ENCODE measurements at places on chromosomes 16 and 17. TPM values are rescaled to one million over a fixed set of nuclear protein-coding genes. Genes with fewer than 3 reads are reported as not detected.

The SLC46A1 gene
- total RNA-seq, result 2.1 TPM

The SUPT6H gene
- total RNA-seq, result 92.4 TPM

The PNPO gene
- total RNA-seq, result 25.1 TPM

The CLDN6 gene
- not detected for total RNA-seq

DNA sequence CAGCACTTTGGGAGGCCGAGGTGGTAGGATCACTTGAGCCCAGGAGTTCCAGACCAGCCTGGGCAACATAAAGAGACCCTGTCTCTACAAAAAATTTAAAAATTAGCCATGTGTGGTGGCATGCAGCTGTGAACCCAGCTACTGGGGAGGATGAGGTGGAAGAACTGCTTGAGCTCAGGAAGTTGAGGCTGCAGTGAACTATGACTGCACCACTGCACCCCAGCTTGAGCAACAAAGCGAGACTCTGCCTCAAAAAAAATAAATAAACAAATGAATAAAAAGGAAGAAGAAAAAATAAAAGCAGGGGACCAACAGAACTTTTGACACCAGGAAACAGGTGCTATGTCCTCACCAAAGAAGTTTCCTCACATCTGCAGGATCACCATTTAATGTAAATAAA, 14.2 kb downstream of the TERF2 start:
- no peak for DNase-seq

DNA sequence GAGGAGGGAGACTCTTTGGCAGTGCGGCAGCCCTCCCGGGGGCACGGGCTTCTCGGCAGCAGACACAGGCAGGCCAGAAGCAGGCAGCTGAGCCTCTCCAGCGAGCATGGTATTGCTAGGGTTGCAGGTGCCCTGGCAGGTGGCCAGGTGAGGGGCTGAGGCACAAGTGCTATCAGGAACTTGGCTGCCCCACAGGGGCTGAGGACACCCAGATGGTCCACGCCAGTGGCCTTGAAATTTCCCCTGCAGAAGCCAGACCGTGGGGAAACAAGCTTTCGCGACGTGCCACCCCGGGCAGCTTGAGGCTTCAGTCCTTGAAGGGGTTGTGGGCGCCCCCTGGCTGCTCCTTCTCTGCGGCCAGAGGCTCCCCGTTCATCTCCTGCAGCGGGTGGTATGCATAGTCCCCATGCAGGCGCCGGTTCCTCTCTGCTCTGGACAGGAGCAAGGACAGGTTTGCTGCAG, 8.5 kb downstream of the NAGPA start:
- no peak for DNase-seq

GRCh38 chr17:71032746-71033273, 863.5 kb downstream of the KCNJ2 start:
- no peak for DNase-seq

GRCh38 chr16:10240854-10241613, 58.8 kb upstream of the GRIN2A start:
- no peak for DNase-seq

- no peak for DNase-seq
These were observed 19.3 kb downstream of the TENT4B start for GRCh38 chr16:50172195-50172922.

- no peak for DNase-seq
These were observed 126.4 kb downstream of the SALL1 start for GRCh38 chr16:51024703-51025102.

GRCh38 chr16:11151885-11152629, 103.9 kb downstream of the SOCS1 start:
- no peak for DNase-seq

GRCh38 chr17:73228748-73229236, 32.9 kb downstream of the CPSF4L start:
- DNase-seq, result no peak

DNA sequence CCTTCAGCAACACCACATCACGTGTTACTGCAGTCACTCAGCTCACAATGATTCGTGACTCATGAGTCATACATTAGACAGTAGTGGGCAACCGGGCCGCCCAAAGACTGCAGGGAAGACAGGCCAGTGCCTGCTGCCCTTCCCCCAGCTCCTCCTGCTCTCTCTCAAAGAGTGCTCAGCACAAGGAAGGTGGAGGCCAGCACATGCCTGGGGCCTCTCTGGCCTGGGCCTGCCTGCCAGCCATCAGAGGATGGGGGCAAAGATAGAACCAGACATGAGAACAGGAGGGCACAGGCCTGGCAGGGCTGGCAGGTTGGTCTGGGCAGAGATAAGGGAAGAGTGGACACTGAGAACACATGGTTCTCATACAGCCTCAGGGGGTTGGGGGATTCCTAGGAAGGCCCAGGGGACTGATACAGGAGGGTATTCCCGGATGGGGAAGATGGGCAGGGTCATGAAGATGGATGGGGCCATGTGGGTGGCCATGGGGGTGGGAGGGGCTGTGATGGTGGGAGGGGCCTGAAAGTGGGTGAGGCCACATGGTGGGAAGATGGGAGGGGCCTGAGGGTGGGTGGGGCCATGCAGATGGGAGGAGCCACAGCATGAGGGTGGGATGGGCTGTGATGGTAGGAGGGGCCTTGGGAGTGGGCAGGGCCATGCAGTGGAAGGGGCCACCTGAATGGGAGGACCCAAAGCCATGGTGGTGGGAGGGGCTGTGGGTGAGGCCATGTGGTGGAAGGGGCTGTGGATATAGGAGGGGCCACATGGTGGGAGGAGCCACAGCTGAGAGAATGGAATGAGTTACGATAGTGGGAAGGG, 29.0 kb downstream of the KATNB1 start:
- DNase-seq, result no peak
